Renal pelvis (tissue), 12 donors: ENCODE measurements at places on chromosomes 4 and X.

GRCh38 chr4:150439451-150439933 is 142.5 kb upstream of the MAB21L2 start:
- no peak for DNase-seq

DNA sequence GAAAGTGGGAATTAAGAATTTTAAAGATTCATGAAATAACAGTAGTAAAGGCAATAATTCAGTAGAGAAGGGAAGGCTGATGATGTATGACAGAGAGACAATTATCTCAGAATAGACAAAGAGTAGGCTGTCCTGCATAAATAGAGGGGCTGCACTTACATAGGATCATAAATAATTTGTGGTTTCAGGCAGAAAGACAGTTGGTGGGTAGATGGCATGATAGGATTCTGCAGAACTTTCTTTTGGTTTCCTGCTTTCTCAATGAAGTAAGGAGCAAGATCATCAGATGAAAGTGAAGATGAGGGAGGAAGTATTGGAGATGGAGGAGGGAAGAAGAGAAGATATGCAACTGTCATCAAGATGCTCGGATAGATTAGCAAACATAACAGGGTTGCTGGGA is 604.9 kb upstream of the ZFP42 start:
- no peak for DNase-seq

DNA sequence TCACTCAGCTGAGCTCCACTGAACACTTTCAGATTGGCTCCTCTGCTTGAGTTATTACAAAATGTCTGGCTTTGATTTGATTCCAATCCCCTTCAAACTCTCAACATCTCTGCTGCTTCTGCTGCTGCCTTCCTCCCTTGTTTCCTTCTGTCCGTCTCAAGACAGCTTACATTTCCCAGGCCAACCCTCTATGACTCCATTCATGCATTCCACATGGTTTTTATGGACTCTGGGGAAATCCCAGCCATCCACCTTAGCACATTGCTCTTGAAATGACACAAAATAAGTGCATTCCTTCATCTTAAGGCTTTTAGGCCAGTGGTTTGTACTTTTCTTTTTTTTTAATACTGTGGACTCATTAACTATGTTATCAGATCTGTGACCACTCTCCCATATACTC is 68.5 kb upstream of the TMEM164 start:
- no peak for DNase-seq

DNA sequence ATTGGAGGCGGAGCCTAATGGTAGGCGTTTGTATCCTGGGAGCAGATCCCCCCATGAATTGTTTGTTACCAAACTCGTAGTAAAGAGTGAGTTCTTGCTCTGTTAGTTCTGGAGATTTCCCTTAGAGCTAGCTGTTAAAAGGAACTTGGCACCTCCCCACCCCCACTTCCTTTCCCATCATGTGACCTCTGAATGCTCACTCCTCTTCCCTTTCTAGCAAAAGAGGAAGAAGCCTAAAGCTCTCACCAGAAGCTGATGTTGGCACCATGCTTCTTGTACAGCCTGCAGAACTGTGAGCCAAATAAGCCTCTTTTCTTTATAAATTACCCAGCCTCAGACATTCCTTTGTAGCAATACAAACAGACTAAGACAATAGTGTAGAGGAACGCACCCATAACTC is 13.8 kb upstream of the ATOH1 start:
- no peak for DNase-seq

DNA sequence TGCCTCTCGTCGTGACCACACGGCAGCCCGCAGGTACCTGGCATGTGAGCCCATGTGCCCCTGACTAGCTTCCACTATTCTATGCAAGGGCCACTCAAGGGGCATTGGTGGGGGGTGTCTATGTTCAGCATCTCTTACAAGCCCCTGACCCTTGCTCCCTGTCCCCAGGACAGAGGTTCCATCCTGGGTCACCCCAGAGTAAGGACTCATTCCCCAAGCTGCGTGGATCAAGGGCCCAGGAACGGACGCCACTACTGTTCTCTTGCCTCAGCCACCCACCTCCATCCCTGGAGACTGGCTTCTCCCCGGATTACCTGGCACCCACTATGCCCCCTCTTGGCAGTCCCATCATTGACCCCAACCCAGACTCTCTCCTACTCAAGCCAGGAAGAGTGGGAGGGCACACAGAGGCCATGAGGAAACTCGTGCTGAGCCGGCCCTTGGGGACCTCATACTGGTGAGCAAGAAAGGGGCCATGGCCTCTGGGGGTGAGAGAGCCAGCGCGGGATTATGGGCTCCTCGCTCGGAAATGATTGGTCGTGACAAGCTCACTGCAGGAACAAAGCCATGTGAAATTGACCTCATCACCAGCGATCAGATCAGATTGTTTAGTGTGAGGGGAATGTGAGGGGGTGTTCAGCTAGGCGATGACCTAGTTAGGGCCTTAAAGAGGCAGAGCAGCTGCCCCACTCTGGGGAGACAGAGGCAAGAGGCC is 50.1 kb upstream of the PJA1 start:
- no peak for DNase-seq

DNA sequence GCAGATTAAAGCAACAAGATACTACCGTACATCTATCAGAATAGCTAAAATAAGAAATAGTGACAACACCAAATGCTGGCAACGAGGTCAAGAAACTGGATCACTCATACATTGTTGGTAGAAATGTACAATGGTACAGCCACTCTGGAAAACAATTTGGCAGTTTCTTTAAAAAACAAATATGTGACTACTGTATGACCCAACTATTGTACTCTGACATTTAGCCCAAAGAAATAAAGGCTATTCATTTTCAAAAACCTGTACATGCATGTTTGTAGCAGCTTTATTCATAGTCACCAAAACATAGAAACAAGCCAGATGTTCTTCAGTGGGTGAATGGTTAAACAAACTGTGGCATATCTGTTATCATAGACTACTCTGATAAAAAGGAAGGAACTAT is 8.2 kb downstream of the CLCN3 start:
- DNase-seq: no peak

DNA sequence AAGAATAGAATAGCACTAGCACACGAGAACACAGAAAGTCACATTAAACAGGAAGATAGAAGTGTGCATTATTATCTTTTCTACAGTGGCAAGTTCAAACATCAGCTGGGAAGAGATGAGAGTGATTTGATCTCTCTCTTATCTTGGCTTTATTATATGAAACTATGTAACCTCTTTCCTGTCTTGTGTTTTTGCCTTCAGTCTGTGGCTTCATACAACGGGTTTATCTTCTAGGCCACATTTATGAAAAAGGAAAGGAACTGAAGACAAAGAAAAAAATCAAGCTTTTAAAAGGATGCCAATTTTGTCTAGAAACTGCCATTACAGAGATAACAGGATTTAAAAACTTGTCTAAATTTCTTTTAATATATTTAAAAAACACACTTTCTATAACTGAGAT is 983.6 kb downstream of the RPA4 start:
- no peak for DNase-seq

GRCh38 chrX:49838374-49838773 is 9.3 kb downstream of the PAGE4 start:
- peak; percentile 29 for DNase-seq

DNA sequence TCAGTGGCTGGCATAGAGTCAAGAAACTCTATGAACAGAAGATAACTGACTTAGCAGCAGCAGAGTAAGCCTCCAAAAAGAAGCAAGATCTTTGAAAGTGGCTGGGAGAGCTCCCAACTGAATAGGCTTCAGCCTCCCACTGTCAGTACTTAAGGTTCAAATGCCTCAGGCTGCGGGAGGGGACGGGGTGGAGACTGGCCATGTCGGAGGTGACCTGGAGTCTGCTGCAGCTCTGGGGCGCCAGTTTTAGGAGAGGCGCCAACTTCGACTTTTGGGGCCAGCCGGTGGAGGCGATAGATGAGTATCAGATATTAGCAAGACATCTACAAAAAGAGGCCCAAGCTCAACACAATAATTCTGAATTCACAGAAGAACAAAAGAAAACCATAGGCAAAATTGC is 67.3 kb downstream of the TMEM144 start:
- no peak for DNase-seq

- DNase-seq: peak; percentile 30
These were observed 255.8 kb downstream of the COL25A1 start for GRCh38 chr4:109046471-109047201.

DNA sequence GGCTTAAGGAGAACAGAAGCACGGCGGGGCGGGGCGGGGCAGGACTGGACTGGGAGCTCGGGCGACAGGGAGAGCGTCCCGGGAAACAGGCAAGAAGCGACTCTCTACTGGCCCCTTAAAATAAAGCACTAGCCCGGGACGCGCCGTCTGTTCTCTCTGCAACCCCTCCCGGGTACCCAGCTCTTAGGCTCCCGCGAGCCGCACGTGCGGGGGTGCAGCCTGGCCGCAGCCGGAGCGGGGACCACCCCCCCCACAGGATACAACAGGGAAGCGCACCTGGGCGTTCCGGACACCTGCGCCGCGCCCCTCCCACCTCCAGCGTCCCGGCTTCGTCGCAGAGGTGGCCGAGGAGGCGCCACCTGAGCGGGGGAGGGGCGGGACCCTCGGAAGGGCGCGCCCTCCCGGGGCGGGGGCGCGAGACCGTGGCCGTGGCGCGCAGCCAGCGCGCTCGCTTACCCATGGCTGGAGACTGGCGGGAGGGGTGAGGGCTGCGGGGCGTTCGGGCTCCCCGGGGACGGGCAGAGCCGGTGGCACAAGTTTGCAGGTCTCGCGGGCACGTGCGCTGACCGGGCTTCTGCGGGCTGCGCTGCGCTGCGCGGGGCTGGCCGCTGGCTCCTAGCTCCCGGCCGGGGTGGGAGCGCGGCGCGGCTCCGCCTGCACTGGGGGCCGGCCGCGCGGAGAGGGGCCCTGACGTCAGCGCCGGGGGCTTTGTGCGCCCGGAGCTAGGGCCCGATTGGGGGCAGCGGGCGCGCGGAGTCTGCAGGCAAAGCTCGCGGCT is 91.5 kb downstream of the GEMIN8 start:
- no peak for DNase-seq

GRCh38 chrX:15815779-15816437 is 25.6 kb downstream of the ZRSR2 start:
- peak; percentile 15 for DNase-seq

DNA sequence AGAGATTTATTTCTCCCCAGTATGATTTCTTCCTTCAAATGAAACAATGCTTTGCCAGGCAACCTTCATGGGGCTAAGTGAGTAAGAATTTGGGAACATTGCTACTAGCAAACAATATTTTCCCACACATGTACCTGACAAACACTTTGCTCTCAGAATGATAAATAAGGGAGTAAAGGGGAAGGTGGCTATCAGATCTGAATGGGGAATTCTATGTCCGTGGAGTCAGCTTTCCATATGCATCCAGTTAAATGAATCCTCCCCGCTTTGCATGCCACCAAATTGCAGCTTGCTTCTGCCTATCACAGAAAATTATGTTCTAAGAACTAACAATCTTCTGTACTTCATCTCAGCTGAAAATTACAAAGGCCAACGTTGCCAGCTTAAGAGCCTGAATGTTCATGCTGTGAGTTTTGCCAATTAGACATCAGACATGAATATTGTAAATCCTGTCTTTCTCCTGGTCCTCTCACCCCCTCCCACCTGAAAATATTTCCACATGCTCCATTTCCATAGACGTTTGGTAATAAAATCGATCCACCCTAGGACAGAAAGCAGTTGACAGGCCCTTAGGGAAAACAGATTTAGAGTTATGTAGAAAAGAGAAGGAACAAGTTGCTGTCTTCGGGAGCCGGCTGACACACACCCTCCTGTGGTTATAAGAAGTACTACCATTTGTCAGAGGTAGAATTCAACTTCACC is 6.3 kb downstream of the MEPE start:
- no peak for DNase-seq
